Epithelial cell of umbilical artery (primary cell): ENCODE measurements at places on chromosomes 2 and 18. TPM values are rescaled to one million over a fixed set of nuclear protein-coding genes. Genes with fewer than 3 reads are reported as not detected.

Gene TTN
- 1.1 and 1.3 TPM in 2 replicates for total RNA-seq

Gene SNED1
- 4.0 and 6.2 TPM in 2 replicates for total RNA-seq

Gene EVX2
- total RNA-seq = not detected in 2 replicates

Gene POTEC
- total RNA-seq = not detected in 2 replicates

Gene ZNF638
- 101 and 133 TPM in 2 replicates for total RNA-seq

Gene UGT1A9
- total RNA-seq = 0.15 TPM in 1 of 2 replicates, not detected in the other

Gene HSPD1
- total RNA-seq = 260 and 412 TPM in 2 replicates

Gene ERFE
- total RNA-seq = 0.30 and 0.32 TPM in 2 replicates

Gene COLEC12
- total RNA-seq = 27.1 and 27.9 TPM in 2 replicates

Gene CCDC102B
- 3.0 and 9.1 TPM in 2 replicates for total RNA-seq

Gene OR6B2
- total RNA-seq = not detected in 2 replicates

Gene PRKAG3
- total RNA-seq = not detected in 2 replicates

Gene MZT2A
- total RNA-seq = 75.5 and 110 TPM in 2 replicates
